Vagina (tissue), 2 donors: ENCODE measurements at places on chromosomes 6 and 20.

GRCh38 chr6:136897071-136897470, 25.0 kb upstream of the SLC35D3 start:
- DNase-seq, result no peak

- no peak for DNase-seq
Measured at GRCh38 chr6:129785047-129785755, 75.2 kb upstream of the ARHGAP18 start.

- DNase-seq, result no peak
Measured at GRCh38 chr20:63305393-63305792, 12.4 kb downstream of the COL20A1 start.

GRCh38 chr6:39688494-39688893, 36.7 kb downstream of the KIF6 start:
- no peak for DNase-seq

DNA sequence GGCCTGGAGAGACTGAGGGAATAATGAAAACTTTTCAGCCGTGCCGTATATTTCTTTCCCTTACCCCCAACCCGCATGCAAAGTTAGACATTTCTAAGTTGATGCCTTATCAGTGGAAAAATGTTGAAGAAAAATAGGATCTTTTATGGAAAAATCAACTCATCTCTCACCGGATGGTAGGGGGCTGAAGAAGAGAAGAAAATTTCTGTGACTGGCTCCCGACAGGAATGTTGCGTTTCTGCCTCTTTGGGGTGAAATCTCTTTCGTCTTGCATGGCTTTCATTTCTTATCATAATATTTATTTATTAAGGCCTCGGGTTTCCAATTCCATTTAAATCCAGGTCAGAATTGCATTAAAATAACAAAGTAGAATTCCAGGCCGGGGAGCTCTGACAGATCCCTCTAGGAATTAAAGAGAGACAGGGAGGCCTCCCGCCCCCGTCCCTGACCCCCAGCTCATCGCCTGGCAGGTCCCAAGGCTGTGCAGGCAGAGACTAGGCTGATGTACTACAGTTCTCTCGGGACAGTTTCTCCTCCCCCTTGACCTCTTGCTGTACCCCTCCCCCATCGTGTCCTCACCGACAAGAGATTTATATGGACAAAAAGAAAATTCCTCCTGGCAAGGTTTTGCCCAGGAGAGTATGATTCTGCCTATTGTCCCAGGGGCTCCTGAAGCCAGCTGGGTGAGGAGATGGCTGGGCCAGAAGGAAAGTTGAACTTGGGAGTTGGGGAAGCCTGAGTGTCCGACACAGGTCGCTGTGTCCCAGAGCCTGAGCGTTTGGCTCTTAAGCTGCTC, 1.3 kb downstream of the SCUBE3 start:
- no peak for DNase-seq

DNA sequence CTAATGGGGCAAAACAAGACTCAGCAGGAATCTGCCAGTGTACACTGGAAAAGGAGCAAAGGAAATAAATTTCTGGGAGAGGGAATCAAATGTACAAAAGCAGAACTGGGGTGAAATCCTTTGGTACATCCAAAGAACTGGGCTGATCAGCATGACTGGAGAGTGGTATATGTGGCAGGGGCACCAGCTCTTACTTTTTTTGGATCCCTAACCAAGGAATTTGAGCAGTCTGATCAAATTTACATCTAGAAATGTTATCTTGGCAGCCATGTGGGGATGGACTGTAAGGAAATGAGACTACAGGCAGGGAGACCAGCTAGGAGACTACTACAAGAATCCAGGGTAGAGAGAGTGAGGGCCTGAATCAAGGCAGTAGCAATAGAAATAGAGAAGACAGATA, 1.2 kb upstream of the ZSCAN31 start:
- DNase-seq, result no peak

- DNase-seq, result no peak
Measured at GRCh38 chr6:53583451-53583850, 38.5 kb upstream of the GCLC start.

DNA sequence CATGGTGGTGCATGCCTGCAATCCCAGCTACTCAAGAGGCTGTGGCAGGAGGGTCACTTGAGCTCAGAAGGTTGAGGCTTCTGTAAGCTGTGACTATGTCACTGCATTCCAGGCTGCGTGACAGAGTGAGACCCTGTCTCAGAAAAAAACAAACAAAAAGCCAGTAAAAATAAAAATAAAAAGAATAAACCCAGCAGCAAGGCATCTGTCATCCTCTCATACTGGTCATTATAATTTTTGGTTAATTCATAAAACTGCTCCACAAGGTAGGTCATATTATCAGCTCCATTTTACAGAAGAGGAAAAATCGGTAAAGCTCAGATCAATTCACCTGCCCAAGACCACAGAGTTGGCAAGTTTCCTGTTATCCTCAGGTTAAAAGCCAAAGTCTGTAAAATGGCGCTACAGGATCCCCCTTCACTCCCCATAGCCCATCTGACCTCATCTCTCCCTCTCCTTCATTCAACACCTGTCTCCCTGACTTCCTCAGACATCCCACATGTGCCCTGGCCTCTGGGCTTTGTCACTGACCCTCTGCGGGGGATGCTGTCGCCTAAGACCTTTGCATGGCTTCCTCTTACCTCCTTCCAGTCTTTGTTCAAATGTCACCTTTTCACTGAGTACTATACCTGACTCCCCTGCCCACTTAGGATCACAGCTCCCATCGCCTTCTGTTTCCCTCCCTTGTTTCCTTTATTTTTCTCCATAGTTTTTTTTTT, 213.2 kb upstream of the ZNF217 start:
- no peak for DNase-seq

DNA sequence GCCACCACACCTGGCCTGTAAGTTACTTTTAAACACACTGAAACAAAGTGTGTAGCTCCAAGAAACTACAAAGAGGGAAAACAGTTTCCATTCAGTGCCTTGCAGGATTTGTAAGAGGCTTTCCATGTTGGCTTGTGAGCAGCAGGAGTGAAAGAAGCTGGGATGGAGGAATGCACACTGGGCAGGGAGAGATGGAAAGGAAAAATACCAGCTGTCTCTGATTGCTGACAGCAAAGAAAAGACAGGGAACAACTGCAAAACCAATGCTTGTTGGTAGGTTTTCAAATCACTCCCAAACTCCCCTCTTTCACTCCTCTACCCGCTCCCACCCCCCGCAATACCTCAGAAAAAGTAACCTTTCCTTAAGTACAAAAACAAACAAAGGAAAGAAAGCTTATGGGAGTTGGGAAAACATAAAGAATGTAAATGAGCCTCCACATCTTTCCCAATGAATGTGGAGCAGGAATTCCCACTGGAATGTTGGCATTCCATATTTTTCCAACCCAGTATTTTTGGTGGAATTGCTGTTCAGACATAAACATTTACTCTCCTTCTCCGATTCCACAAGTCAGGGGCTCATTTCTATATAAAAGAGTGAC, 166.1 kb downstream of the THBS2 start:
- no peak for DNase-seq

GRCh38 chr6:39840781-39841180, 48.6 kb downstream of the DAAM2 start:
- DNase-seq, result no peak

GRCh38 chr6:135018941-135019340, 35.7 kb downstream of the HBS1L start:
- DNase-seq, result no peak

- no peak for DNase-seq
Measured at GRCh38 chr6:34671801-34672656, 24.5 kb downstream of the ILRUN start.

GRCh38 chr6:41375598-41376151, 40.3 kb downstream of the NCR2 start:
- DNase-seq, result no peak

DNA sequence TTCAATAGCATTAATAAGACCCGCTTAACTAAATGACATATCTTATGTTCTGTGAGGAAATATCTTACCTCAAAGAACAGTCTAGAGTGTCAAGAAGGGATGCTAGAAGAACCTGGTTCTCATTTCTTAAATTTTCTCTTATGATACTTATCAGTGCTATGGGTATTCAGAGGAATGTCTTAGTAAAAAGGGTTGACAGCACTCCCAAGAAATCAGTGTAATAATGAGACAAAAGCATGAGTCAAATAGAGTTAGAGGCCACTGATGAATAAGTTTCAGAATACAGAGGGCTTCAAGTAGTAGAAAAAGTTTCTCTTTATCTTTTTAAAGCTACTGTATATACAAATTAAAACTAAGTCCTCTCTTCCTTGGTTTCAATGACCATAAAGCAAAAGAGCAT, 242.8 kb downstream of the GJA1 start:
- no peak for DNase-seq

DNA sequence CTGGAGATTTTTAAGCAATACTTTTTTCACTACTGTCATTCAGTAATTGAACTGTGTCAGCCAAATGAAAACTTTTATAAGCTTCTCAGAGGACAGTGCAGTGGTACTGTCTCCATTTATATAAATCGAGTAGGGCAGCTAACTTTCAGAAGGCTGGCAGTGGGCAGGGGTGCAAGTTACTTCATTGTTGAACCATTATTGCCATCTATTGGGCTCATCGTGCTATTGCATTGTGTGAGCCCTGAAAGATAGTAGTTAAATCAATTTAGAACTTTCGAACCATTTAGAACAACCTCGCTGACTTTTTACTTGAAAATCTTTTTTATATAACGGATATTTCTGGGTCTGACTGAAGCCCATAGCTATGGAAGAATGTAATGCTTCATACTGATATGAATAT, 347.8 kb upstream of the PLCB4 start:
- DNase-seq, result no peak

DNA sequence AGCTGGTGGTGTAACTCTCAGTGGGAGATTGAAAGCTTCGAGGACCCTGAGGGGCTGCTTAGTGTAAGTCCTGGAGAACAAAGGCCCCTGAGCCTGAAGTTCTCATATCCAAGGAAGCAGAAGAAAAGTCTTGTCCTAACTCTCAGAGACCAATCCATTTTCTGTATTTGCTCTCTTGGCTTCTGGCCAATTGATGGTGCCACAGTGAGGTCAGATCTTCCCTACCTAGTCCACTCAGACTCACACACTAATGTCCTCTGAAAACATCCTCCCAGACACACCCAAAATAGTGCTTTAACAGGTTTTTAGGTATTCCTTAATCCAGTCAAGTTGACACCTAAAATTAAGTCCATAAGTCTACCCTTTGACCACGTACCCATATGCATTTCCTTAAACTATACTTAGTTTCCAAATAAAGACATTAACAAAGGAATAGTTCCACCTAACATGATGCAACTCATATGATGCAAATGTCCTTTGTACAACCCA, 29.4 kb downstream of the ZNF292 start:
- no peak for DNase-seq

DNA sequence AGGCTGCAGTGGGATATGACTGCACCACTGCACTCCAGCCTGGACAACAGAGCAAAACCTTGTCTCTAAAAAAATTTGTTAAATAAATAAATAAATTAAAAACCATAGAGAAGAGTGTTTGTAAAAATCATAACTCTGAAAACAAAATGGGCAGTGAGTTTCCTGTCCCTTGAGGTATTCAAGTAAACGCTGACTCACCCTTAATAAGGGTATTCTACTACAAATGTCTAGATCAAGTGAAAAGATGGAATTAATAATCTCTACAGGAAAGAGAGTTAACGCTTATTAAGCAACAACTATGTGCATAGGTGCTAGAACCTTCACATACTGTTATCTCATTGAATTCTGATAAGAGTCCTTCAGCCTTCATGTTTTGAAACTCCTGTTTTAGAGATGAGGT, 19.9 kb upstream of the MBOAT1 start:
- DNase-seq, result no peak

DNA sequence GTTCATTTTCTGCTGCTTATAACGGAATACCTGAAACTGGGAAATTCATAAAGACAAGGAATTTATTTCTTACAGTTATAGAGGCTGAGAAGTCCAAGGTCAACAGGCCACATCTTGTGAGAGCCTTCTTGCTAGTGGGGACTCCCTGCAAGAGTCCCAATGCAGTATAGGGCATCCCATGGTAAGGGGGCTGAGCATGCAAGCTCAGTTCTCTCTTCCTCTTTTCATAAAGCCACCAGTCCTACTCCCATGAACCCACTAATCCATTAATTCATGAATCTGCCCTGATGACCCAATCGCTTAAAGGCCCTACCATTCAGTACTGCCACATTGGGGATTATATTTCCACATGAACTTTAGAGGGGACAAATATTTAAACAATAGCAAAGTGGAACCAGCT, 26.5 kb downstream of the CYB5R4 start:
- DNase-seq, result no peak
